ENCODE measurements at places on chromosomes 13 and 19. TPM values are rescaled to one million over a fixed set of nuclear protein-coding genes. Genes with fewer than 3 reads are reported as not detected.

GRCh38 chr13:51066091-51066831 lies 44.8 kb downstream of the C13orf42 start:
- DNase-seq, result no peak

GRCh38 chr13:23515116-23515515 lies 55.1 kb upstream of the TNFRSF19 start:
- no peak for DNase-seq

DNA sequence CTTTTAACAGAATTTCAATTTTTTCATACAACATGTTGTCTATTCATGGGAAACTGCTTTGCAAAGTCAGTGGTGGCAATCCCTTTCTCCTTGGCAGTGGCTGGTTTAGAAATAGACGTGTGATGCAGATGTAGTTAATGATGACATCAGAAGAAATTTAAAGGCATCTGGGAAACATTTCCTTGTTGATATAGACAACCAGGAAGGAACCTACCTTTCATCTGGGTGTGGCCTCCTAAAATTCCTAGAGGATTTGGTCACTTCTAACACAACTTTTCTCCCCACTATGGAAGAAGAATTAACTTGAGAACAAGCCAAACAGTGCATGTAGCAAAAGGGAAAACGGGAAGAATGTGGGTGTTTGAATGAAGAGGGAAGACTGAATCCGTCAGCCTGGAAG lies 102.8 kb downstream of the EFNB2 start:
- no peak for DNase-seq

DNA sequence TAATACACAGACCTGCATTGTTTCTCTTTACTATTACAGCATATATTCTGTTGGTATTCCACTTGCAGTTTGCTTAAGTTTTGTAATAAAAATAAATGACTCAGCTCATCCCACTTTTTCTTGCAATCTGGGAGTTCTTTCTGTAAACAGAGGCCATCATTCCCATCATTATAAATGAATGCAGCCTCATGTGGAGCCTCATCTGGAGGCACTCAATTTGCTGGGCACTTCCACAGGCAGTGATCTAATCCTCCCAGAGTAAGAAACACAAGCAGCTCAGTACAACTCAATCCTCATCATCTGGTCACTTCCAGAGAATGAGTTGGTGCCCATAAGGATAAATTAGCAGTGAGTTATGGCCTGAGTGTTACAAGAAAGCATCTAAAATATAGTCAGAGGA lies 2801.9 kb downstream of the PCDH9 start:
- DNase-seq, result no peak

DNA sequence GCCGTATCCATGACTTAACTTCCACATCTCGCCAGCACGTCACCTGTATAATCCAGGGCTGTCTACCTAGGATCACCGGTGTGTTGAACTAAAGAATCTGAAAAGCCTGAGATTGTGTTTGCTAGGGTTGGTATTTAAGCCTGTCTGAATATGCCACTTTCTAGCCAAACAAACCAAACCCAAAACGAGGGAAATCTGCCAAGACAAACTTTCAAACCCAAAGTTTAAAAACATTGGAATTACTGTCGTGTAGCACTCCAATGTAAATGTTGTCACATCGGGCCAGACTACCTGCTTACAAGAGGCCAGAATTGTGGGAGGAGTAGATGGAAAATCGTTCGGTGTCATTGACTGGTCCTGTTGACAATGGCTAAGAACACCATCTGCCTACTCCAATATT lies 747.8 kb downstream of the EFNB2 start:
- no peak for DNase-seq

GRCh38 chr13:40932252-40932651 lies 86.9 kb downstream of the ELF1 start:
- DNase-seq, result no peak

DNA sequence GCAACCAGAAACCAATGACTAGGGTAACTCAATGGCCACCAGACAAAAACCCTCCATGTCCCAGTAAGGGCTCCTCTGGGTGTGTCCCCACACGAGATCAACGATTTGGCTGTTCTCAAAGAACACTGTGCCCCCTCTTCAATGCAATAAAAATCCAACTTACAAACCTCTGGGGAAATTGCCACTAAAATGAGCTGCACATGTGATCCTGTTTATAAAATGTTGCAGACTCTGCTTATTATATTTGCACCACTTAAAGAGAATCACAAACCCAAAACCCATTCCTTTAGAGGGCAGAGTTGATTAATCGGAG lies 80.5 kb downstream of the STK24 start:
- no peak for DNase-seq

DNA sequence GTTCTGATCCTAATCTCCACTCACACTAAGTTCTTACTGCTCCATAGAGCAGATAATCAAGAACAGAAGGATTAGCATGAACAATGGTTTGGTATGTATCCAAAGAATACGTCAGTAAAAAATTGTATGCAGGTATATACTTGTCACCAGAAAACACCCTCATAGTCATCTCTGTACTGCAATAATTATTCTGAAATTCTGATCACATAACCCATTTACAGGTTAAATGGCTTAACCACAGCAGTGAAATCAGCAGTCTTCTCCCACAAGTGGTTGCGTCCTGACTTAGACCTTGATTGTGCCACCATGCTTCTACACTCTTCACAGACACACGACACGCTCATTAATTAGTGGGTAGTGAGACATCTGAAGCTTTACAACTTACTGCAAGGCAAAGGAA lies 50.9 kb downstream of the LNX2 start:
- no peak for DNase-seq

Gene DNAJC15
- 13.0 TPM for total RNA-seq

Gene SIGLEC12
- total RNA-seq, result under 0.01 TPM

Measured in osteoblast (primary cell).